Stimulated activated CD4-positive, alpha-beta T cell treated with anti-CD3 and anti-CD28 coated beads, Interleukin-1b, Interleukin-23, amount 100 ng/mL, for 48 hours (primary cell): ENCODE measurements at places on chromosomes 12 and 14.

DNA sequence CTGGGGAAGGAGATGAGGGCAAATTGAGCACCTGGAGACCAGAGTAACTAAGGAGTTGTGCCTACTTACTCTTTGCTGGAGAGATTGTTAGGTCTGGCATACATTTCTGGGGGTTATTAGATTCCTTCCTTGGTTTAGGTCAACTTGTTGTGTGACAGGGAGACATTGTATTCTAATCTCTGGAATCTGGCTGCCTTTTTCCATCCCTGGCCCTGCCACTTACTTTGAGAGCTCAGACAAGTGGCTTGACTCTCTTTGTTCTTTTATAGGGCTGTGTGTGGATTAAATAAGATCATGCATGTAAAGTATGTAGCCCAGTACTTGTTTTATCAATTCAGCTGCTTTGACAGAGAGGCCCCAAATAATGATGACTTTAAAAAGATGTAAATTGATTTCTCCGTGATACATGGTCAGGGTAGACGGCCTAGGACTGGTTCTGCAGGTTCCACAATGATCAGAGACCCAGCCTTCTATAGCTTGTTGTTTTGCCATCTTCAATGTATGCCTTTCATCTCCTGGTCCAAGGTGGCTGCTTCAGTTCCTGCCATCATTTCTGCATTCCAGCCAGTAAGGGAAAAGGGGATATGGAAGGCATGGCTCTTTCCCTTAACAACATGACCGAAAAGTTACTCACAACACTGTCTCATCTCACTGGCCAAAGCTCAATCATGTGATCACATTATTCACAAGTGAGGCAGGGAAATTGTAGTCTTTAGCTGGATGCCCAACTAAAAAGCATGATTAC is 72.6 kb downstream of the CHST11 start:
- no peak for DNase-seq

DNA sequence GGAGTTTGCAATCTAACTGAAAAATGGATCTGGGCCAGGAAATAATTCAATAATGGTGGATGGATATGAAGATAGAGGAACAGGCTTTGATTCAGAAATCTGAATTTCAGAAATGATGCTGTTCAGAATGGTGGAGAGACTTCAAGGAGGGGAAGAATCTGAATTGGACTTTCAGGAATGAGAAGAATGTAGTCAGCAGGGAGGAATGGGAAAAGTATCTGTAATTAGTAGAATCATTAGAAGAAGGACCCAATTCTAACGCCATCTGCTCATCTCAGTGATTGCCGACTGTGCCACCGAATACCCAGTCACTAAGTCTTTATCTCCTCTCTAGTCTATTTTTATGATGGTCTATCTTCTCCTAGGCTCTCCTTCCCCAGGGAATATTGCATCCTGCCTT is 363.2 kb downstream of the GALC start:
- no peak for DNase-seq

DNA sequence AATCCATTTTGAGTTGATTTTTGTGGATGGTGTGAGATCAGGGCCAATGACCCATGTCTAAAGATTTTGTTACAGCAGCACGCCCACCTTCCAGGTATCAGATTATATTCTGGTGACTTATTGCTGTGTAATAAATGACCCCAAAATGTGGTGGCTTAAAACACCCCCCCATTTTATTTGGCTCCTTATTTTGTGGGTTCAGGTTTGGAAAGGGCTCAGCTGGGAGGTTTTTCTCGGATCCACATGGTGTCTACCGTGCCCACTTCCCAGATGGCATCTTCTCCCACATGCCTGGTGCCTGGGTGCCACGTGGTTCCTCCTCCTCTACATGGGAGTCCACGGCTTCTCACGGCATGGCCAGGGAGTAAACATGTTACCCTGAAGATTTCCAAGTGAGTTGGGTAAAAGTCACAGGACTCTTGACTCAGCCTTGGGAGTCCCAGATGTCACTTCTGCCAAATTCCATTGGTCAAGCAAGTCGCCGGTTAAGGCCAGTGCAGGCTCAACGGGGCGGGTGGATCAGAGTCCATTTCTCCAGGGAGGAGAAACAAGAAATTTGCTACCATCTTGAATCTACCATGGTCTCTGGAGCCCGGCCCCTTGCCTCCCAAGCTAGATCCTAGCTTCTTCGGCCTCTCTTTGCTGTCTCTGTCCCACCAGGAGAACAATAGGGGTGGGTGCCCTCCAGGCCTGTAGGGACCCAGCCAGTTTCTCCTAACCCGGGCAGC is 214.3 kb downstream of the KIF26A start:
- DNase-seq, result no peak

- no peak for DNase-seq
These were observed 206.6 kb downstream of the MON2 start for GRCh38 chr12:62673028-62673815.

GRCh38 chr14:28102814-28103213 is 663.8 kb upstream of the FOXG1 start:
- DNase-seq, result no peak

- peak; percentile 45 for DNase-seq
These were observed 100.7 kb downstream of the APAF1 start for GRCh38 chr12:98745578-98746391.

- no peak for DNase-seq
These were observed 218.0 kb downstream of the PPFIA2 start for GRCh38 chr12:81541121-81541520.

DNA sequence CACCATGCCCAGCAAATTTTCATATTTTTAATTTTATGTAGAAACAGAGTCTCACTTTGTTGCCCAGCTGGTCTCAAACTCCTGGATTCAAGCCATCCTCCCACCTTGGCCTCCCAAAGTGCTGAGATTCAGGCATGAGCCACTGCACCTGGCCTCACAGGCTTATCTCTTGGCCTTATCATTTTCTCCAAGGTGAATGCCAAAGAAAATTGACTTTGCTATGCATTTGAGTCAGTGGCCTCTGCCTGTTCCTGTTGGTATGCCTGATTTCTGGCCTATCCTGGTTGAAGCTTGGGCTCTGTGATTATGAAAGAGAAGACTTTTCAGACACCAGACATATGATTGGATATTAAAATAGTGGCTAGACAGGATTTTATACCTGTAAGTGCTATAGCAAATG is 34.2 kb downstream of the MANSC1 start:
- no peak for DNase-seq

- DNase-seq, result peak; percentile 48
These were observed 105.2 kb downstream of the MED13L start for GRCh38 chr12:116172224-116172849.

DNA sequence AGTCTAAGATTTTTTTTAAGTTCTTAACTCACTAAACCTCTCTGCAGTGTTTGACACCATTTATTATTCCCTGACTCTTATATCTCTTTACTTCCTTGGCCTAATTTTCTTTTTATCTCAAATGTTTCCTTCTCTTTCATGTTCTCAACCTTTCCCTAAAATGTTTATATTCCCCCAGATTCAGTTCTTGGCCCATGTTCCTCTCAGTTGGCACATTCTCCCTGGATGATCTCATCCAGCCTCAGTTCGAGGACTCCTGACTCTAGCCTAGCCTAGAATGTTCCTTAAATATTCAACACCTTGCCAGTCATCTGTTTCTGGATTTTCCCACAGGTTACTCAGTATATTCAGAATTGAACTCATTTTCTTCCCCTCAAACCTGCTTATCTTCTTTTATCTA is 81.3 kb downstream of the SCN8A start:
- no peak for DNase-seq
